ENCODE measurements at places on chromosomes 11 and 22. TPM values are rescaled to one million over a fixed set of nuclear protein-coding genes. Genes with fewer than 3 reads are reported as not detected.

The KDM4E gene
- polyA plus RNA-seq = 0.15 TPM

The RAG1 gene
- polyA plus RNA-seq = 1.9 TPM

The SSTR3 gene
- polyA plus RNA-seq = 0.10 TPM

The CALCA gene
- polyA plus RNA-seq = 2.5 TPM

The LMNTD2 gene
- 1.9 TPM for polyA plus RNA-seq

The PHLDA2 gene
- polyA plus RNA-seq = 0.55 TPM

The C11orf42 gene
- 1.1 TPM for polyA plus RNA-seq

The SLC25A18 gene
- polyA plus RNA-seq = 0.51 TPM

The TRPT1 gene
- 28.4 TPM for polyA plus RNA-seq

The SLC22A25 gene
- polyA plus RNA-seq = 0.05 TPM

The SCN2B gene
- polyA plus RNA-seq = 4.0 TPM

The DUSP8 gene
- 0.99 TPM for polyA plus RNA-seq

The HTR3B gene
- 0.15 TPM for polyA plus RNA-seq

The CSNK2A3 gene
- polyA plus RNA-seq = 1.0 TPM

The SWAP70 gene
- polyA plus RNA-seq = 24.9 TPM

The EXPH5 gene
- polyA plus RNA-seq = 10.9 TPM

The APOBEC3G gene
- polyA plus RNA-seq = 15.5 TPM
